Lung (tissue), 17 donors: ENCODE measurements at places on chromosomes 12 and 14. TPM values are rescaled to one million over a fixed set of nuclear protein-coding genes. Genes with fewer than 3 reads are reported as not detected.

Gene GRIP1
- 0.32 TPM for polyA plus RNA-seq

Gene BIN2
- 12.0 TPM for polyA plus RNA-seq

DNA sequence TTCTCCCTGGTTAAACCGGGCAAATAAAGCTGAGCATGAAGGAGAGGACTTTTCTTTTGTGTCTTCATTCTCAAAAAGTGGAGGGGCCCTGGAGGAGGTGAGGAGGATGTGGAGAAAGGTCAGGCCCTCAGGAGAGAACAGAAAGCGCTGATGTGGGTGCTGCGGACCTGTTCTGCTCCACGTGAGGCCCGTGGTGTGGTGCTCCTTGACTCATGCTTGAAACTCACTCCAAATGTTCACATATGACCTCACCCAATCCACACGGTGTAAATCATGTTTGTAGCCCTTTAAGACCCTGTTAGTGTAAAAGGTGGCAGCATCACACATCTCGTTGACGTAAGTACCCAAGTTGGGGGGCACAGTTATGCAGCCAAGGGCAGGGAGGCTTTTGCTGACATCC, 126.2 kb downstream of the FOXN3 start:
- no peak for DNase-seq

- no peak for DNase-seq
Observed at GRCh38 chr12:8840938-8841633, 18.7 kb downstream of the A2ML1 start.

DNA sequence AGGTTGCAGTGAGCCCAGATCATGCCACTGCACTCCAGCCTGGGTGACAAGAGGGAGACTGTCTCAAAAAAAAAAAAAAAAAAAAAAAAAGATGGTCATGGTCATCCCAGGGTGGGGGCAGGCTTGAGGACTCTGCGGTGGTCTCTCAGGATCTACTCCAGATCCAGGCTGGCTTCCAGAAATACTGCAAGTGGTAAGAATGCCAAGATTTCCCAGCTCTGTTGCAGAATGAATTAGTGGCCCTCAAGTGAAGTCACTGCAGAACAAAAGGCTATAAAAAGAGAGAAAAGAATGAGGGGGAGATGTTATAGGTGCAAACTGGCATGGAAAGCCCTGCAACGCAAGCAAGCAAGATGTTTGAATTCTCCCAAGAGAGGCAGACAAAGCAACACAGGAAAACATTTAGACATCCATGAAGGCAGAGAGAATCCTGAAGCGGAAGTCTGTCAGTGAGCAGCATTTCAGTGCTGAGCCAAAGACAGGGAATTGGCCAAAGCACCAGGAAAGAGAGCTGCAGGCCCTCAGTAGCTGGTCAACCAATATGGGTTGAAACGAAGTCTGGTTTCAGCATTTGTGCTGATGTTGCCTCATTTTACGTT, 31.9 kb upstream of the ETFBKMT start:
- peak; percentile 64 for DNase-seq

DNA sequence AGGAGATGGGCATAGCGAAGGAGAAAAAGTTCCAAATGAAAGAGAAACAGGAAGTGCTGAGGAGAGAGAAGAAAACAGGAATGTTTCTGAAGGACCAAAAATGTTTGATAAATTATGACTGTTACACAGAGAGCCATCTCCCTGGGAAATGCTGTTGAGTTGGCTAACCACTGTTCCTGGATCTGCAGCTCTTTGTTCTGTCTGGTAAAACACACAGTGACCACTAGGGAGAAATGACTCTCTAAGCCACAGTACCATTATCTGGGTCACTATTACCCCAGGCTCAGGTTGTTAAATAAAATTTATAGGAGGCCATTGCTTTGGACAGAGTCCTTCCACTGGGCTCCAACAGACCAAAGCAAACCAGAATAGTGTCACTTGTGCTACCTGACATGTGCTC, 219.3 kb downstream of the CRADD start:
- no peak for DNase-seq

DNA sequence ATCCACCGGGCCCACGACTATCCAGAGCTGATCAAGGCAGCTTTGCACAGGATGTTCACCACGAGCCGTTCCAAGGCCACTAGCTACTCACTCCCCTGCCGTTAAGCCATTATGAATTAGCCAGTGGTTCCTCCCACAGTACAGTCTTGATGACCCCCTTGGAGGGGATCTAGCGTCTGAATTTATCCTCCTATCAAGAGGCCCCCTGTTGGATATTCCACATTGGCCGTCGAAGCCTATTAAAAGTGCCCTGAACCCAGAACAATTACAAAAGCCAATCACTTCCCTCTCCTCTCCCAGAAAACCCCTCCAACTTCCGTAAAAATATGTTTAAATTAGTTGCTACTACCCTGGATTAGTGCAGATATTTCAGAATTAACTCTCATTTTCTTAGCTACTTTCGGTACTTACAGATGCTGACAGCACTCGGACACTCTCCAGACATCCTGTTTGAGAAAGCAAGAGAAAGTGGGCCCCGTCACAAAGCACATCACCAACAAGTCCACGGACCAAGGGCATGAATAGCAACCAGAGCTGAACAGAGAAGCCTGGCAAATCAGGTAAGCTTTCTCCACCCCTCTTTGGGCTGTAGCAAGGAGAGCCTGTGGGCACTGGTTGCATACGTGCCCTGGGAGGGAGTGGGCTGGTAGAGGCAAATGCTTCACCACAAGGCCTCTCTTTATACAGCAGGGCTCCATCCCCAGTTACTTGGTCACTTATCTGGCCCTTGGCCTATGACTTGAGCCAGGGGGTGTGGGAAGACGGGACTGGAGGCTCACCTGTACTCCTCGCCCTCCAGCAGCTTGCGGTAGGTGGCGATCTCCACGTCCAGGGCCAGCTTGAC, 5.3 kb downstream of the KRT3 start:
- no peak for DNase-seq
